ENCODE measurements at places on chromosomes 7 and 10.

DNA sequence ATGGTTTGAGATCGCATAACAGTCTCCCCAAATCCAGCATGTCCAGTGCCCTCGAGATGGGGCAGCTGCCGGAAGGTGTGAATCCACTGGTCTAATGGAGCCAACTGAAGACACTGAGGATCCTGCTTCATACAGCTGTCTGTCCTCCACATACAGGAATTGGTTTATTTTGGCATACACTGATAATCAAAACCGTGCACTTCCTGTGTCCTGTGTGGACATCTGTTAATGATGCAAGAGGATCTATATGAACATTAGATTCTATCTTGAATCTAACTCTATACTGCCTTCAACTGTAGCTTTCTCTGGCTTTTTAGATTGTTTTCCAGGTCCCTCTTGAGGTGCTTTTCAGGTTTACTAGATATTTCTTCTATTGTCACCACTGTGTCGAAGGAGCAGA, 3.0 kb upstream of the JAZF1 start:
- ATAC-seq, result no peak
- H3K4me1 ChIP-seq, result no peaks in the 10 kb centered on the region
- H3K27ac ChIP-seq, result no peak overlapping the region
- no peaks in the 10 kb centered on the region for H3K27me3 ChIP-seq

- H3K4me1 ChIP-seq, result no peaks in the 10 kb centered on the region
- H3K36me3 ChIP-seq, result peaks cover 30% of the 10 kb centered on the region
- no peak overlapping the region for H3K27ac ChIP-seq
- no peak for ATAC-seq
- no peak overlapping the region for H3K4me3 ChIP-seq
Observed at GRCh38 chr7:22137466-22137865, 191.8 kb upstream of the CDCA7L start.

DNA sequence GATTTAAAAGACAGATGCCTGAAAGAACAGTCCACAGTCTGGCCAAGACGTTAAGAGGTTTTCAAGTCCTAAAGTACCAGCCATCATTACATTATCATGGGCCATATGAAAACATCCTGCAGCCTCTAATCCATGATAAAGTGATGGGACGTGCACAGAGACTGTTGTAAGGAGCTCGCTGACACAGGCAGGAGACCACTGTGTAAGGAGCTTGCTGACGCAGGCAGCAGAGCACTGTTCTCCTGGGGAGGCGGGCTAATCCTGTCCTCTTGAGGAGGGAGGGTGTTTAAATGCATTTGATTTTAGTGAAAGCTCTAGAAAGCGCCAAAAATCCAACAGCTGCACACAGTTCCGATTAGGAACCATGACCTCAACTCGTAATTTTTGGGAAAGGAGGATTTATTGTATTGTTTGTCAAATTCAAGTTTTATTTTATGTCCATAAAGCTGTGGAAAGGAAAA, 16.9 kb downstream of the SVIL start:
- no peaks in the 10 kb centered on the region for H3K27me3 ChIP-seq
- H3K27ac ChIP-seq, result peak overlapping the region; percentile 84
- no peaks in the 10 kb centered on the region for H3K36me3 ChIP-seq
- H3K4me3 ChIP-seq, result no peak overlapping the region
- ATAC-seq, result peak; percentile 51

DNA sequence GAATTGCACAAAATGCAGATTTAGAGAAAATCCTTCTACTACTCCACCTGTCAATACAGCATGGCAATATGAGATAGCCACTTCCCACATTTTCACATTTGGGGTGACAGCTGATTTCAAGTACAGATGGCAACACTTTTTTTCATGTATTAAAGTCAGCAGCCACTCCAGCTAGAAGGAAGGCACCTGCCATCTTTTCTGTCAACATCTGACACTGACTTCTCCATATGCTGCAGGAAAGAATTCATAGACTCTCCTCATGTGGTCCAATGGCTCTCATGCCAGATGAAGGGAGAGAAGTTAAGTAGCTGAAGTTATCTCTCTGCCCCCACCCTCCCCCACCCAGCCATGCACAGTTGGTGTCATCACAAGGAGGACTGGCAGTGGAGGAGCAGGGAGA, 912.0 kb downstream of the SORCS1 start:
- H3K36me3 ChIP-seq, result no peaks in the 10 kb centered on the region
- no peaks in the 10 kb centered on the region for H3K4me1 ChIP-seq
- no peak overlapping the region for H3K27ac ChIP-seq
- no peaks in the 10 kb centered on the region for H3K27me3 ChIP-seq
- no peak for ATAC-seq

- no peaks in the 10 kb centered on the region for H3K36me3 ChIP-seq
- H3K4me1 ChIP-seq, result no peaks in the 10 kb centered on the region
- ATAC-seq, result no peak
- no peaks in the 10 kb centered on the region for H3K27me3 ChIP-seq
- H3K4me3 ChIP-seq, result no peak overlapping the region
- H3K27ac ChIP-seq, result no peak overlapping the region
Observed at GRCh38 chr10:23534326-23534725, 95.5 kb downstream of the OTUD1 start.

GRCh38 chr10:59688921-59689351, 20.7 kb downstream of the SLC16A9 start:
- no peaks in the 10 kb centered on the region for H3K36me3 ChIP-seq
- H3K27ac ChIP-seq, result no peak overlapping the region
- ATAC-seq, result no peak
- H3K4me1 ChIP-seq, result no peaks in the 10 kb centered on the region
- no peak overlapping the region for H3K4me3 ChIP-seq

DNA sequence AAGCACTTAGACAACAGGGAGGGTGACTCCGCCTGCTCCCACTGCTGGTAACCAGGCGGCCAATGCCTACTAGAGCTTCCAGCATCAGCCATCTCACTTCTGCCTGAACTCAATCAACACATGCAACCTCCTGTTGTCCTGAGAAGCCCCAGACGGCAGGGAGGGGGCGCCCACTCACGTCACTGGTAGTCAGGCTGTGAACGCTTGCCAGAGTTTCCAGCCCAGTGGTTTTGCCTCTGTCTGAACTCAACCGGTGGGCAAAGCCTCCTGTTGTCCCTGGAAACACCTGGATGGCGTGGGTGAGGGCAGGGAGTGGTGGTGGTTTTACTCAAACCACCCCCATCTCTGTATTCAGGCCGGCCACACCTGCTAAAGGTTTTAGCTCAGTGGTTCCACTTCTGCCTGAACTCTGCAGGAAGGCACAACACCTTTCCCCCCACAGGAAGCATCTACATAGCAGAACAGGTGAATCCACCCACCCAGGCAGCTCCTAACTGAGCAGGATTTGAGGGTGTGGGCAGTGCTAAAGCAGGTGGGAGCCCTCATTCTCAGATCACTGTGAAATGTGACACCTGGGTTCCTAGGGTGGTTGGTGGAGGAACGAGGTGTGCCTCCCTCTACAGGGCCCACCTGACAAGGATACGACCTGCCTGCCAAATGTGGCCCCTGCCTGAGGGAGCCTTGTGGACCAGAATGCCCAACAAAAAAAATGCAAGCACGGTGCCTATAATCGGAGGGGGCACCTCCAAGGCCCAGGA, 563.0 kb upstream of the SEMA3D start:
- H3K27me3 ChIP-seq, result peaks cover 13% of the 10 kb centered on the region
- H3K4me1 ChIP-seq, result no peaks in the 10 kb centered on the region
- no peak overlapping the region for H3K4me3 ChIP-seq
- no peaks in the 10 kb centered on the region for H3K36me3 ChIP-seq
- ATAC-seq, result no peak

DNA sequence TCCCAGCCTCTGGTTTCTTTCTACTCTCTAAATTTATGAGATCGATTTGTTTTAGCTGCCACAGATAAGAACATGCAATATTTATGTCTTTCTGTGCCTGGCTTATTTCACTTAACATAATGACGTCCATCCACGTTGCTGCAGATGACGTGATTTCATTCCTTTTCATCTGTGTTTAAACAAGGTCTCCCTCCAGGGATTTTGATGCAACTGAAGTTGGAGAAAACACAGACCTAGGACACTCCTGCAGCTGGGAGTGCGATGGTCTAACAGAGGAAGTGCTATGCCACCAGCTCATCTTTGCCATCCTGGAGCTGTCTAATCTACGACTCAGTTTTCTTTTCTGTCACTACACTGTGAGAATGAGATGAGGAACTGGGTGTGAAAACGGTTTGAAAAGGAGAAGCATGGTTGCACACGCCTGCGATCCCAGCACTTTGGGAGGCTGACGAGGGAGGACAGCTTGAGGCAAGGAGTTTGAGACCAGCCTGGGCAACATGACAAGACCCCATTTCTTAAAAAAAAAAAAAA, 1.5 kb upstream of the KCTD7 start:
- H3K4me3 ChIP-seq, result peak overlapping the region; percentile 94
- no peak for ATAC-seq
- no peaks in the 10 kb centered on the region for H3K27me3 ChIP-seq

- no peaks in the 10 kb centered on the region for H3K4me1 ChIP-seq
- H3K36me3 ChIP-seq, result no peaks in the 10 kb centered on the region
- no peak overlapping the region for H3K4me3 ChIP-seq
Observed at GRCh38 chr7:122984021-122984420, 11.5 kb downstream of the TAS2R16 start.

- ATAC-seq, result no peak
- H3K27me3 ChIP-seq, result no peaks in the 10 kb centered on the region
- no peaks in the 10 kb centered on the region for H3K36me3 ChIP-seq
- H3K4me3 ChIP-seq, result no peak overlapping the region
- peaks cover 2% of the 10 kb centered on the region for H3K4me1 ChIP-seq
Observed at GRCh38 chr7:27925573-27926201, 185.7 kb downstream of the TAX1BP1 start.

- no peaks in the 10 kb centered on the region for H3K36me3 ChIP-seq
- H3K4me3 ChIP-seq, result no peak overlapping the region
- ATAC-seq, result no peak
- no peaks in the 10 kb centered on the region for H3K27me3 ChIP-seq
- H3K4me1 ChIP-seq, result no peaks in the 10 kb centered on the region
- no peak overlapping the region for H3K27ac ChIP-seq
Observed at GRCh38 chr7:117673839-117674238, 194.0 kb downstream of the CFTR start.

DNA sequence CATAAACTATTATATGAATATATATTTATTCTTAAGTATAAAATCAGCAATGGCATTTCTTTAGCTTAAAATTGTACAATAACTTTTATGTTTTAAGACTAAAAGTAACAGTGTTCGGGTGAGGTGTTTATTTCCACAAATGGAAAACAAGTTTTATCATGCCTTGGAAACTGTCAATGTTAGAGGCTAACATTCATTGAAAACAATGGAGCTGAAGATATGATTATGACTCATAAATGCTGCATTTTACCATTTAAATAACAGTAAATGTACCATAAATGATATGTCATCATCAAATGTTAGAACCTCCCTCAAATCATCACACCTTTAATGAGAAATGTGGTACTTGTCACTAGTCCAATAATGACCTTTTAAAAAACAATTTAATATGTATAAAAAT, 897.3 kb downstream of the PCDH15 start:
- no peaks in the 10 kb centered on the region for H3K36me3 ChIP-seq
- H3K27me3 ChIP-seq, result no peaks in the 10 kb centered on the region
- no peak overlapping the region for H3K4me3 ChIP-seq
- no peak overlapping the region for H3K27ac ChIP-seq

DNA sequence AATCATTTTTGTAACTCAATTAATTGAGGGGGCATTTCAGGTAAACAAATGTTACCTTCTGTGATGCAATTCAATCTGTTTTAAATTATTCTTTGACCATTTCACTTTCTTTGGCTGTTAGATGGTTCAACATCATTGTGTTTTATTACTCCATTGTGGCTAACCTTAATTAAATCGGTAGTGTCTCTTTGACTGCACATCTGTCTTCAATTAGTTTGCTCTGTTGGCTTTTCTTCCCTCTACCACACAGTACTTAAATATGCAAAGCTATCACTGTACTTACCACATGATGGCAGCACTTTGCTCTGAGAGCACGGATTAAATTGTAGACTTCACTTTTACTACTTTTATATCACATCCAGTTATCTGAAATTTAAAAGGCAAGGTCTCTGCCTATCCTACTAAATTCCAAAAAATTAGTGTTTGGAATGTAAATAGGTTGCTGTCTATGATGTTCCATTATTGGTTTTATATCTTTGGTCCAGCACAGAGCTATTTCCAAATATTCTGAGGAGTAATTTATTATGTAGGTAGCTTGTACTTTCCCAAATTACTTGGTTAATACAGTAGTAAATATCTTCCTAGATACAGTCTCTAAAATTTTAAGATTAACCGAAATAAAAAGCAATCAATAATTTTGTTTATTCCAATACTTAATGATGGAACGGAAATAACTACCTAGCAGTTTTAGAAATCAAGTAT, 352.0 kb downstream of the PCLO start:
- no peaks in the 10 kb centered on the region for H3K4me1 ChIP-seq
- no peak overlapping the region for H3K4me3 ChIP-seq
- H3K36me3 ChIP-seq, result no peaks in the 10 kb centered on the region
- H3K27me3 ChIP-seq, result no peaks in the 10 kb centered on the region
- no peak for ATAC-seq

DNA sequence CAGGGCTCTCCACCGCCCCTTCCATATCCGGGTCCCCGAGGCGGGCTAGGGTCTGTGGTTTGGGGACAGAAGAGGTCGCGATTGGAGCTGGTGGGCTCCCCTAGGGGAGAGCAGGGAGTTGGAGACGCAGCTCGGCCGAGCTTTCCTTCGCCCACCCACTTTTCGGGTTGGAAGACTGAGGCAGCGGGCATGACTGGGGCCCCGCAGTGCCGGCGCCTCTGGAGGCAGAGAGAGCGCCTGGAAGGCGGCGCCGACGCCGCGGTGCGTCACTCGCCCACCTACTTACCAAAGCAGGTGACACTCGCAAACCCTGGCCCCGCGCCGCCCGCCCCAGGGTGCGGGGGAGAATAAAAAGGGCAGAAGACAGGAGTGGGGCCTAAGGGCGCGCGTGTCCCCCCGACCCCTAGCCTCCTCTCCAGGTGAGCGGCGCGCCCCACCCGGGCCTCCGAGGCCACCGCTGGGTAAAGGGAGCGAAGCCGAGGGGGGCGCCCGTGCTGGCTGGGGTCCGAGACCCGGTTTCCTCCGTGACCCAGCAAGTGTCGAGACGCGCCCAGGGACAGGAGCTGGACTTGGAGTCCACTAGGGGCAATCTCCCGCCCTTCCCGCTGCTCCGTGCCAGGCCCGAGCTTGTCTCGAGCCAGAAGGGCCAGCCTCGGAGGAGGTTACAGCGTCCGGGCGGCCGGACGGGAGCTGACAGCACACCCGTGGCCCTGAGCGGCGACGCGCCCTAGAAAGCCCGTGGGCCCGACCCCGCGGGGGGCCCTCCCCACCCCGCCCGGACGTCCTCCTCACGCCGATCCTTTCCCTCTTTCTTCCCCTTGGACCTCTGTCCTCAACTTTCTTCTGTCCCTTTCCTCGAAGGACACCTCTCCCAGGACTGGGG, 34.4 kb upstream of the GRID1 start:
- H3K4me3 ChIP-seq, result peak overlapping the region; percentile 54
- H3K36me3 ChIP-seq, result no peaks in the 10 kb centered on the region
- H3K4me1 ChIP-seq, result peaks cover 39% of the 10 kb centered on the region
- H3K27ac ChIP-seq, result peak overlapping the region; percentile 11

- H3K27ac ChIP-seq, result no peak within 1 kb of the TSS
- no peak for ATAC-seq
- H3K4me1 ChIP-seq, result peaks cover 6% of the 10 kb centered on the region
Observed at GRCh38 chr10:133276435-133277201, at the start of gene ADAM8. ADAM8 (minus strand) TSS chr10:133276868; CDS start chr10:133276817, 51 bp downstream.
